ENCODE measurements at places on chromosomes 12 and 14. TPM values are rescaled to one million over a fixed set of nuclear protein-coding genes. Genes with fewer than 3 reads are reported as not detected.

TAS2R13 gene
- 2.0 TPM for total RNA-seq

TSPAN8 gene
- 1.6 TPM for total RNA-seq

RPL10L gene
- total RNA-seq, result not detected

TMEM229B gene
- 7.5 TPM for total RNA-seq

ASB2 gene
- 16.6 TPM for total RNA-seq

ENDOU gene
- total RNA-seq, result not detected

TAS2R14 gene
- 3.3 TPM for total RNA-seq

LHX5 gene
- total RNA-seq, result 3.1 TPM

SLC17A8 gene
- total RNA-seq, result 0.25 TPM

CACNA1C gene
- 11.0 TPM for total RNA-seq

DNA sequence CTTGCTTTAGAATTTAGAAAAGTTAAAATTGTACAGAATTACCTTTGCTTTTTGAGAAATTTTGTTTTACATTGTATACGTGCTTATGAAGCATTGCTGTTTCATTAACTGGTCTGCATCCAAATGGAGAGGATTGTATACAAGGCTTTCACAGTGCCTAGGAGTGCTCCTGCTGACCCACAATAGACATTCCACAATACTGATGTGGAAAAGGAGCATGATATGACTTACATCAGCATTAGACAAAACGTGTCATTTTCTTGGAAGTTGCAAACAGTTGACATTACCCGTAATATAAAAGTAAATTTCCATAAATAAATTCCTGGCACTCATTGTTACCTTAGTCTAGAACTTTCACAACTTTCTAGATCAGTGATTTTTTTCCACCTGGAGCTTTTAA is 1.9 kb downstream of the PRKD1 start:
- no peak for DNase-seq

DNA sequence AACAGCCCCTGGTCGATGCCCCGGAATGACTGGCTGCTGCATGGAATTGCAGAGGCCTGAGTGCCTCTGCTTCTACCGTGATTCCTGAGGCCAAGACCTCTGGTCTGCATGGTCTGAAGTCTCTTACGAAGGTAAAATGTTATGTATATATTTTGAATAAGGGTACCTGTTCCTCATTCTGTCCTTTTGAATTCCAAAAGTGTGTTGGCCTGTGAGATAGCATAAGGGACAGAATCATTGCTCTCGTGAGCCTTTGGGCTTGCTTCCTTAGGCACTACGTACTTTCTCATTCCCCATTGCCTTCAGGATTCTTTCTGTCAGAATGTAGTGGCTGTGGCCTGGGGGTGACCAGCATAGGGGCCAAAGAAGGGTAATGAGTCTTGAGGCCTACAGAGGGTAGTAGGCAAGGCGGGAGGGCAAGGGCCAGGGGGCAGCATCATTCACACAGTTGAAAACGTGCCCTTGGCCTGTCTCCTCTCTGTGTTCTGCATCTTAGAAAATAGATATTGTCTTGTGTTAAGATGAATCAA is 19.5 kb downstream of the TRAF3 start:
- no peak for DNase-seq

DNA sequence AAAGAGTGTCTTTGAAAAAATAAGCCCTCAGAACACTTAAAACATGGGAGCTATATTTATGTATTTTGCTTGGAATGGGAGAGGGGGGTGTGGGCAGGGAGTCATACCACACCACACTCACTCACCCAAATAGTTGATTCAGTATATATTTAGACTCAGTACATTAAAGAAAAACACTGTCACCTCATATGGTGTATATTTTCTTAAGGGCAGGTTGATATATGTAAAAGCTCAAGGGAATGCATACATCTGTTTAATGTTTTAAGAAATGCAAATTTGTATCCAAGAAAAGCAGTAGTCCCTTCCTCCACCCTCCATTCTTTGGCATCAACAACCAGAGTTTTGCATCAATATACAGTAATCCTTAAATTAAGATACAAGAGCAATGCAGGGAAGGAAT is 1.4 kb downstream of the NFYB start:
- no peak for DNase-seq

DNA sequence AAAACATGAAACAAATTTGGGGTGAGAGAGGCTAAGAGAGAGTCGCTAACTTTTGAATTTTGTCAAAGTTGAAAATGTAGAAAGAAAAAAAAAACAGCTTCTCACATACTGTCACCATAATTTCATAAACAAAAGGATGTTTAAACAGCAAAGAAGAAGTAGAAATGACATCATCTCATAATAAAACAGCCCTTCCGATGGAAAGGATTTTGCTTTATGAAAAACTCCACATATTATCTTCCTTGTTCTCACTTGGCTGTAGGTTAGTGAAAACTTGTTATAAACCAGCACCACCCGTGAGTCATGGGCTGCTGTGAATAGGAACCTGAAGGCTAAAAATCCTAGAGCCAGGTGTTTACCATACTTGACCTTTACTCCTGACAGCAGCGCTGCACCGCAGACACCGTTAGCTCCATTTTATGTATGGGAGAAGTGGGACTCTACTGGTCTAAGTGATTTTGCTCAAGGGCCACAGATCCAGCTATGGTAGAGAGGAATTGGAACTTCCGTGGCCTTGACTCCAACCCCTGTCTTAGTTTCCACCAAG is 63.0 kb upstream of the VRK1 start:
- DNase-seq, result no peak

DNA sequence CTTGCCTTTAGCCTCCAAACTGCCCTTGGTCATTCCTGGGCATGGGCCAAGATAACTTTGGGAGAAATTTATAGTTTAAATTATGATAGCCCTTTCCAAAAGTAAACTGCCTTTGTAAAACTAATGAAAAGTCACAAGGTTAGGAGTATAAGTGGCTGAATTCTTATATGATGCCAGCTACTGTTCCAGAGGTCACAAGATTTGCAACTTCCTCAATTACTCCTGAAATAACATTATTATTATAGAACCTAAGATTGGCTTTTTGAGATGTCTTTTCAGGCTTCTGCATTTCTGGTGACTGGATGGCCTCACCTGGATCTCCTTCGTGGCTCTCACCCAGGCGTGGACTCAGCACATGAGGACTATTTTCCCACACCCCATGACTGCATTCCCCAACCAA is 55.0 kb downstream of the OSBPL8 start:
- no peak for DNase-seq

- no peak for DNase-seq
Measured at GRCh38 chr14:58098507-58098906, 53.5 kb downstream of the ARMH4 start.

GRCh38 chr14:66129224-66129623 is 356.9 kb upstream of the CCDC196 start:
- DNase-seq, result no peak

- no peak for DNase-seq
Measured at GRCh38 chr14:75459099-75459741, 31.4 kb downstream of the JDP2 start.

DNA sequence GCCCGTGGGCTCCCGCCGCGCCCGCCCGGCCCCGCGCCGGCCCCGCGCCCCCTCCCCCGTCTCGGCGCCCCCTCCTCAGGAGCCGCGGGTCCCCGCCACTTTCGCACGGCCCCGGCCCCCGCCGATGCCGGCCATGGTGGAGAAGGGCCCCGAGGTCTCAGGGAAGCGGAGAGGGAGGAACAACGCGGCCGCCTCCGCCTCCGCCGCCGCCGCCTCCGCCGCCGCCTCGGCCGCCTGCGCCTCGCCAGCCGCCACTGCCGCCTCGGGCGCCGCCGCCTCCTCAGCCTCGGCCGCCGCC is 263 bp downstream of the RCOR1 start:
- DNase-seq, result no peak

GRCh38 chr12:124236625-124237031 is 58.3 kb upstream of the RFLNA start:
- no peak for DNase-seq

DNA sequence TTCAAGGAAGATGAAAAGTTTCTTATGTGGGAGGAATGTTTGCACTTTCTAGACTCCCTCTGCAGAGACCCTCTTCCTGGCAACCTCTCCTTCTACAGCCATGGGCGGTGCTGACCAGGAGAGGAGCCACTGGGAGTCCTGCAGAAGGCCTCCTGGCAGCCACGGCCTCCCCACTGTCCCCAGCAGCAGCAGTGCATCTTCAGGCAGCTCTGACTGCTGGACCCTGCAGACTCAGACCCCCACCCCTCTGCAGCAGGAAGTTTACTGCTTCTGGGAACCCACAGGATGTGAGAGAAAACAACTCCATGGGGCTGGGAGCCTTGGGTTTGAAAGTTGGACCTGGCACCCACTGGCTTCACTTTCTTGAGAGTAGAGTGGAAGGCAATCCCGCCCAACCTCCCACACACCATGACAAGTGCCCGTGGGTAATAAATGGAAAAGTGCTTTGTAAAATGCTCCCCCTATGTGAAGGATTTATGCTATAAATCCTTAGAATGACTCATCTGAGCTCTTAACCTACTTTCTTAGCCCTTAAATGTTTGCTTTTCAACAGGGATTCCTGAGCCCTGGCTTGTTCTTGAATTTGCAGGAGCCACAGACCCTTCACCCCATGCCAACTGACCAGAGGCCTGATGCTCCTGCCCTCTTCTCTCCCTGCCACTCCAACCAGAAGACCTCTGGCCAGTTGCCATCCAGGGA is 37.5 kb upstream of the DDX11 start:
- no peak for DNase-seq

GRCh38 chr12:59005193-59005955 is 85.1 kb upstream of the LRIG3 start:
- DNase-seq, result no peak

DNA sequence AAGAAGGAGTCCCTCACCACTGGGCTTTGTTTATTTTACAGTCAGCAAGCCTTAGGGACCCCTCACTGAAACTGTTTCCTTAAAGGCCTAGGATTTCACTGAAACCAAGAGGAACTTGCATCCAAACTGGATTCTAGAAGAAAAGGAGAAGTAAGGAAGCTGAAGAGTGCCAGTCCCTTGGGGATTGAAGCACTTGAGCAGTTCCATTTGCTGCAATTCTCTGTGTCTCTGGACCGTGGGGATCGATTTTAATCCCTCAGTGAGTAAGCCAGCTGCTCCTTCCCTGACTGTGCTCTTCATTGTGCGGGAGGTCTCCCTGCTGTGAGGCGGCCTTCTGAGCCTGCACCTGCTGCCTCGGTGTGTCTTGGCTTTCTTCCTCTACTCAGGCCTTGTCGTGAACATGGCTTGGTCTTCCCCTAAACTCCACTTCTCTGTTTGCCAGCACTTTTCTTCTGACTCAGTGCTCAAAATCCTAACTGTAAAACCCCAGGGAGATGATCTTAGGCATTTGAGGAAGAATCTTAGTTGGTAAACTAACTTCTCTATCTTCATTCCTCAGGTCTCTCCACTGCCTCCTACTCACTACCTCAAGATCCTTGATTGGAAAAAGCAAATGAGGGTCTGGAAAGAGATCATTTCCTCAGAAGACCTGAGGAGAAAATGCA is 132.6 kb downstream of the SLC38A6 start:
- DNase-seq, result no peak

GRCh38 chr14:67892466-67893100 is 73.0 kb downstream of the RAD51B start:
- DNase-seq, result no peak

DNA sequence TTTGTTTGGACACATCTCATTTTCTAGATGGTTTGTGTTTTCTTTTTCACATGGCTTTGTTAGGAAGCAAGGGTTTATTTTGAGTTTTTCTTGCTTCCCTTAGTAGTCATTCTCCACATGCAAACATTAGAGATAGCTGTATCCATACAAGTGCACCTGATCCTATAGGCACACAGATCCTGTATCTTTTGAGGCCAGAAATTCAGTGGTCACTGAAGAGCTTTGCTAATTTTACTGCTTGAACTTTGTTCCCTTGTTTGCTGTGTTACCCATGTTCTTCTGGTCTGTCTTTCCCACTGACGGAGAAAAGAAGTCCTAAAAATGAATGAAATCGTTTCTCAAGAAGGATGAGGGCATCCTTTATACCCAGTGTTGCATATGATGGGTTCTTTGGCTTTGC is 14.7 kb downstream of the HMGA2 start:
- no peak for DNase-seq

- DNase-seq, result no peak
Measured at GRCh38 chr12:102504871-102505270, 24.5 kb upstream of the IGF1 start.

GRCh38 chr14:105196265-105196960 is 15.3 kb upstream of the NUDT14 start:
- DNase-seq, result peak; percentile 53

DNA sequence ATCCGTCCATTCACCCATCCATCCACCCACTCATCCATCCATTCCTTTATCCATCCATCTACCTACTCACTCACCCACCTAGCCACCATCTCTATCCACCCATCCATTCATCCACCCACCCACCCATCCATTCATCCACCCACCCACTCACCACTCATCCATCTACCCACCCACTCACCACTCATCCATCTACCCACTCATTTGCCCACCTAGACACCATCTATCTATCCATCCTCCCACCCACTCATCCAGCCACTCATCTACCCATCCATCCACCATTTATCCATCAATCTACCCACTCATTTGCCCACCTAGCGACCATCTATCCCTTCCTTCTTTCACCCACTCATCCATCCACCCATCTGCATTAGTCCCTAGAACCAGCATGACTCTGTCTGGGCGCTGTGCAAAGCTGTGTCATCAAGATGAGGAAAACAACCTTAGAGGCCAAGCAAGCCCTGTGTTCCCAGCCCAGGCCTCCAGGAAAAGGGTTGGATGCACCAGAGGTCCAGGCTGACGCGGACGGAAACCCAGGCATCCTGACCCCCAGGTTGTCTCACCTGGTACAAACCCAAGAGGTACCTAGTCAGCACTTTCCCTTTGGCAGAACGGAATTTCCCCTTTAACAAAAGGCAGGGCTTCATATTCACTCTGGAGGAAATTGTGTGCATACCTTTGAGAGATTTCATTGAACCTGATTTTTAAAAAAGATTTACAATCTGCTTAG is 73.7 kb downstream of the NOC4L start:
- no peak for DNase-seq

GRCh38 chr12:4432878-4433744 is 12.5 kb downstream of the FGF6 start:
- DNase-seq, result peak; percentile 36

DNA sequence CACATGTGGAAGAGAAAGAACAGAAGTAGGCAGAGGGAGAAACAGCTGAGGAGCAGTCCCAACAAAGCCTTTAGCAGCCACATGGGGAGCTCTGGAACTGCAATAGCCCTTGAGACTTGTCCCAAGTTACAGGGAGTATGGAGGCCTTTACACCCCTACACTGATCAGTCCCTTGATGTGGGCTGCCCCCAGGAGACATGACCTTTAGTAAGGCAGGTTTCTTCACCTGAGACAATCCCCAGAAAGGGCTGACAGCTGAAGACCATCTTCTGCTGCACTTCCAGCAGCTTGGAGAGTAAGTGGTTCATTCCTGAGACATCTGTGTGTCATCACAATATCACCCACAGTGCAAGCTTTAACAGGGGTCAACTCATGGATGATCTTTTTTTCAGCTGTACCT is 8.6 kb upstream of the SNAPC1 start:
- DNase-seq, result no peak

DNA sequence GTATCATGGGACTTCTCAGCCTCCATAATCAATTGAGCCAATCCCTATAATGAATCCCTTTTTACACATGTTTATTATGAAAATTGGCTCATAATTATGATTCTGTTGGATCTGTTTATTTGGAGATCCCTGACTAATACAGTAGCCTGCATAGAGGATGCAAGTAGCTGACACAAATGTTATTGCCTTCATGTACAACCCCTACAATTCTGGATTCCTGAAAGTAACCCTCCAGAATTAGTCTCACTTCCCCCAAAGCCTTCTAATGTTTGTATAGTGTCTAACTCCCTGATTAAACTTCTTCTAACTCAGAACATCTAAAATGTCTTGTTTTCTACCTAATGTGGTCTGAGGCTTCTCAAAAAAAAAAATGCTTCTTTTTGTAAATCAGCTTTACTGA is 6.6 kb upstream of the SMIM10L1 start:
- DNase-seq, result no peak

GRCh38 chr14:60803871-60804270 is 69.3 kb downstream of the MNAT1 start:
- no peak for DNase-seq
